ENCODE measurements at places on chromosomes 5 and 9.
A peak's percentile ranks its signal among the peaks of the same experiment; 100 is the strongest.

- DNase-seq = no peak
Measured at GRCh38 chr5:54442271-54442670, 13.2 kb upstream of the HSPB3 start.

DNA sequence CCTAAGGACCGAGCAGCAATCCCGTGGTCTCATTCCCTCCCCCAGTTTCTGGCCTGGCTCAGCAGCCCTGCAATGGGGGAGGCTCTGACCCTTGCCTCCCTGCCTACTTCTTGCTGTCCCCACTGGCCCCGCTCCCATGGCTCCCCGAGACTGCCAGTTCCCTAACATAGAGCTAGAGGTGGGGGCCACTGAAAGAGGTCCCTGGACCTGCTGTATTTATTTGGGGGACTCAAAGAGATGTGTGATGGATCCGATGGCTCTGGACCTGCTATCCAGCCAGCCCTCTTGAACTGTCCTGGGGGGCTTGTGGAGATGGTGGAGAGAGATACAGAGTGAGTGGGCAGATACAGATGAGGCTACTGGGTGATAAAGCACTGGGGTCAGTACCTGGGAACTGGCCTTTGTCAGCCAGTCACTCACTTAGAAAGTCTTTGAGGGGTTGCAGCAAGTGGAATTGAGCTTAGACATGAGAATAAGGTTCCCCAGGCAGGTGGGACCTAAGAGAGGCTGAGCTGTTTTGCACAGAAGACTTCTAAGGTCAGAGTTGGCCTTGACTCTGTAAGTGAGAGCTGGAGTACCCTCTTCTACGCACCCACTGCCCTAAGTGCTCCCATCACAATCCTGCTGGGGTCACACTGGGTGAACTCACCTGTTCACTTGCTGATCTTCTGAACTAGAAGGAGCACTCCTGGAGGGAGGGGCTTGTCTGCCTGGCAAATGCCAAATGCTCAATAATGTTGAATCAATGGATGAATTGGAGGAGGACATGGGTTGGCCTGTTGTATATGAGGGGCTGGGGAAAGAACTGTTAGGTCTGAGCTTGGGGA lies 42.9 kb downstream of the CXXC5 start:
- DNase-seq = no peak

GRCh38 chr9:83665580-83666200 lies 42.1 kb downstream of the UBQLN1 start:
- DNase-seq = no peak

DNA sequence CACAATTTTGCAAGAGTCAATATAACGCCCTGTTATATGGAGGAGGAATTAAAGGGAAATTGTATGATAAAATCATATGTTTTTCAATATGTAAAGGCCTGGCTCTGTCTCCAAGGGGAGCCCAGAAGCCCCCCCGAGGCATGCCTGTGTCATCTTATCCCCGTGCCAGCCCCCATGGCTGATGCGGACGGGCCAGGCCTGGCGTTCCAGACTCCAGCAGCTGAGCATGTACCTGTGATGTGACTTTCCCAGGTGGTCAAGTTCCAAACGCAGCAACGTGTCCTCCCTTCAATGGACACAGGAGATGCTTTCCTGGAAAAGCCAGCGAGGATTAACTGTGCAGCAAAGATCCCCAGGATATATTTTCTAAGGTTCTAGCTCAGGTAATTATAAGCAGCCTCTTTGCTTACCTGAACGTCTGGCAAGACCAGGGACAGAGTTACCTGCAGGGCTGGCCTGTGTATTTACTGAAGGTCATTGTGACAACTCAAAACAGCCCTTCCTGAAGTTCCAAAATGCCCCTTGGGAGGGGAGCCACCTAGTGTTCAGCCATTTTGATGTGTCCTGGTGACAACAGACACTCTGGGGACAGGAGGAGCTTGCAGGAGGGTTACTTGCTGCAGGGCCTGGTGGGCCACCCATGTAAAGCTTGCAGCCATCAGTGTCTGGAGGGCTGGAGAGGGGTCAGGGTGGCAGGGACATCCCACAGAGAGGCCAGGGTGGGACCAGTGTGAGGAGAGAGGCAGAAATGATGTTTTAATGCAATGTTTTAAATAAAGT lies 53.3 kb upstream of the RNU6ATAC start:
- DNase-seq = no peak

GRCh38 chr9:110691002-110691549 lies 22.5 kb downstream of the MUSK start:
- DNase-seq = no peak

DNA sequence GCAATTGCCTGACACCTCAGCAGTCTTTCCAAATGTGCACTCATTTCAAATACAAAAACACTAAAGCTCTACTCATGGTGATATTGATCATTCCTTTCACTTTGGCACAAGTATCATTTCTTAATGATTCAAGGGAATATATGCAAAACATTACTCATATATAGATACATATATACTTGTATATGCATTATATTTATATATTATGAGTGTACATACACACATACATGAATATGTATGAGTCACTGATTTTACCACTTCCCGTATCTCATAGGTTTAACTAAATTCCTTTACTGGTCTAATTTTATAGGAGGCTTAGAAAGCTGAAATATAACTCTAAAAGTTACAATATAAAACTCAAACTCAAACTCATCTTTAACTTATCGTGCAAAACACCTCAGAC lies 156.5 kb downstream of the CDH9 start:
- no peak for DNase-seq

- DNase-seq = no peak
Measured at GRCh38 chr5:1840741-1841521, 39.7 kb downstream of the NDUFS6 start.

- DNase-seq = no peak
Measured at GRCh38 chr5:140602147-140602546, 30.8 kb downstream of the CD14 start.

DNA sequence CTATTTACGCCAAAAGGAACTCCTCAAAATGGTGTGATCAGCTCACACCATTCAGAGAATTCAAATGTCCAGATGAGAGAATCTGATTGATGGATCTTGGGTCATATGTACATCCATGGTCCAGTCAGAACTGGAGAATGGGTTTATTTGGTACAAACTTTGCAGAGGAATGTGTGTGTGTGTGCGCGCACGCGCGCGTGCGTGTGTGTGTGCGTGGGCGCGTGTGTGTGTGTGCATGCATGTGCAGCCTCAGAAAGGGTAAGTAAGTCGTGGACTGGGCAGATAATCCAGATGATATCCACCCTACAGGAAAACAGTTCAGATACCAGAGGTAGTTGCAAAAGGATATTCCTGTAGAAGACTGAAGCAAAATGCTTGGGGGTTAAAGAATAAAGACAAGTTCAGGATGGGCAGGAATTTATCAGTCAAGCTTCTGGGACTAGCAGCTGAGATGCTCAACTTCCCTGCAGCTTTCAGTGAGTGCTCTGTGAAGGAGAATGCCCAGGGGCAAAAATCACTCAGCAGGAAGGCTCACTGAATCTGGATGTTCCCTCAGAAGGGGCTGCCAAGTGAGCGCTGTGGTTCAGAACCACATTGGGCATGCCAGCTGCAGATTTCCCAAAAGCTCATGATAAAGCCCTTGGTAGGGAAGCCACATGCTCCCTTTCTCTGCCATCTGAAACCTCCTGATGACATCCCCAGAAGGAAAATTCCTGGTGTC lies 440.5 kb upstream of the SGCD start:
- DNase-seq = no peak

DNA sequence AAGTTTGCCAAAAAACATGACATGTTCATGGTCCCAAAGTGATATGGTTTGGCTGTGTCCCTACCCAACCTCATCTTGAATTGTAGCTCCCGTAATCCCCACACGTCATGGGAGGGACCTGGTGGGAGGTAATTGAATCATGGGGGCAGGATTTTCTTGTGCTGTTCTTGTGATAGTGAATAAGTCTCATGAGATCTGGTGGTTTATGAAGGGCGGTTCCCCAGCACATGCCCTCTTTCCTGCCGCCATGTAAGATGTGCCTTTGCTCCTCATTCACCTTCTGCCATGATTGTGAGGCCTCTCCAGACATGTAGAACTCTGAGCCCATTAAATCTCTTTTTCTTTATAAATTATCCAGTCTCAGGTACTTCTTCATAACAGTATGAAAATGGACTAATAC lies 322.1 kb downstream of the MED10 start:
- no peak for DNase-seq

DNA sequence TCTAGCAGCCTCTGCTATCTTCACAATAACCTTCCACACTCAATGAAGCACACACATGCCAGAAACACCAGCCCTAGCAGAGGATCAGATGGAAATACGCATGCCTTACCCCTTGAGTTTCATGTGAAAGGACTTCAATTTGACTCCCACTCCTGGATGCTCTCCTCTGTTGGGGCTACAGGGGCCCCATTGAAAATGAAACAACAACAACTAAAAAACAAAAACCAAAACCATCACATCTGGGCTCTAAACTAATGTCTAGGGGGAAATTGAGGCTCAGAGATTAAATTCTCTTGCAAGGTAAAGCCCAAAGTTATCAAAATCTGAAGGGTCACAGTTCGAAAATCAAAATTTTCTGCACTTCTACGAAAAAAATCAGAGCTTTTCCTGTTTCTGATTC lies 7.9 kb upstream of the RFESD start:
- DNase-seq = no peak

- DNase-seq = no peak
Measured at GRCh38 chr9:82369251-82369945, 380.8 kb downstream of the SPATA31D1 start.

DNA sequence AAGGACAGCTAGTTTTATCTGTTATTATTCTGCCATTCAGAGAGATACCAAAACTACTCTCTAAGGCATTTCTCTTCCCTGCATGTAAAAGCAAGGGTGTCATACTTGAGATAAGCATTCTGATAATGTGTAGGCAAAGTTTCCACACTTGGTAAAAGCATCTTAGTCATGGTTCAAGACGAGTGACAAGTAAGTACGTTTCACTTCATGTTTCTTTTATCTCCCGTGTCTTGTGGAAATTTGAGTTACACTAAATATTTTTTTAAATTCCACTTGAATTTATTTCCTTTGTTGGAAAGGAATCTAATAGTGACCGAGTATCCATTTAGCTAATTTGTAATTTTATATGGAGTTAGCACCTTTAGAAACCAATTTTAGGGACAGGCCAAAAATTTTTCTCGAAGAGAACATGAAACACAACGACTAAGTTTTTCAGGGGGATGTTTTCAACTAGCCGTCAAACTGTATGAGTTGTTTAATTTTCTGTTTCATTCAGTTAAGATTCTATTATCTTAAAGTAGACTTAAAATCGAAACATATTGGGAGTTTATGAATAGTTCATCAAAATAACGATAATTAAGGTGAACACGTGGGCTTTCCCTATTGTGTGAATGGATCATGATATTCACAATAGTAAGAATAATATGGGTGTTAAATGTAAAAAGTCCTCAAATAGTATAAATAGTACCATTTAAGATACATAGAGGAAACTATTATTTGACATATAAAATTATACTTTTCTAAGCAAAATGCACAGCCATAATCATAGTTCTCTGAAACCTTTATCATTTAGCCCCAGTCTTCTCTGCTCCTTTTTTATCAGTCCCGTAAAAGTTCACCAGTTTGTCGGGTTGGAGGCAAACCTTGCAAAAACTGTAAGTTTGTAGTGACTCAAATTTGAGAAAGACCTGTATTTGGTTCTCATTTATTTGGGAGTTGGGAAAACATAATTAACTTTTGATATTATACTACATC lies 1.6 kb downstream of the RFESD start:
- no peak for DNase-seq

GRCh38 chr9:134593286-134594077 lies 48.1 kb upstream of the COL5A1 start:
- DNase-seq = no peak

- no peak for DNase-seq
Measured at GRCh38 chr5:125054146-125054545, 307.7 kb upstream of the ZNF608 start.

DNA sequence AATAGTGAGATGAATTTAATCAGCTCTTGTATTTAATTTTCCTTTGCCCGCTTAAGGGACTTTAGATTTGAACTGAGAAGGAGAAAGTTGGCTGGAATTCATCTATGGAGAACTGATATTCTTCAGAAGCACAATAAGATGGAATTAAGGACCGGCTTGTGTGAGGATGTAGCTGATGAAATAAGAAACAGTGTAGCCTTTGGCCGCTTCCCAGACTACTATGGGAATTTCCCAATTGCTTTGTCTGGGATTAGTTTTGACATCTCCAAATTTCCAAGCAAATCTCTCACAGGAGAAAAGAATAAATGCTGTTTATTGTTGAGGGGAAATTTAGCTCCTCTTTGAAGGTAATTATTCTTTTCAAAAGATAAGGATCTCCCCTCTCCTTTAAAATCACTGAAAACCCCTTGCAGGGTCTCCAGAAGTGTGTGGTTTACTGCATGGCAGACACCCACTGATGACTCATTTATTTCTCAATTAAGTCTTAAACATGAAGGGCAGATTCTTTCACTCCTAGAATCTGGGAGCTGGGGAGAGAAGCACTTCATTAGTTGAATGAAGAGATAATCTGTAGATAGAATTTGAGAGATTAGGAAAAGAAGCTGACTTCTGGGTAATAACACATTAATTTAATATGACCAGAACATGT lies 606.5 kb upstream of the ADAMTS16 start:
- no peak for DNase-seq

- no peak for DNase-seq
Measured at GRCh38 chr5:170571875-170572852, 68.3 kb downstream of the KCNIP1 start.

DNA sequence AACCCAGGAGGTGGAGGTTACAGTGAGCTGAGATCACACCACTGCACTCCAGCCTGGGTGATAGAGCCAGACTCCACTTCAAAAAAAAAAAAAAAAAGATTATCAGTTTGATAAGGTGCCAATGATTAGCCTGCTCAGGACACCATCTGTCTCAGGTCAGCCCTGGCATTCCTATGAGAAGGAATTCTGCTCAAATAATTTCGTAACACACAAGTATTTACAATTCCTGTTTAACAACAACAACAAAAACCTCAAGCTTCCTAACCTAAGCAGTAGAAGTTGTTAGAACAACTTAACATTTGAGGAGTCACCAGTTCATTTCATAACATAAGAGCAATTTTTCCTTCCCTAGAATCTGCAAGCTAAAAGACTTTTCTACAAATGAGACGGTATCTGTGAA lies 85.0 kb downstream of the LHFPL2 start:
- DNase-seq = no peak

- peak; percentile 14 for DNase-seq
Measured at GRCh38 chr5:178674334-178674733, 47.5 kb upstream of the CLK4 start.

DNA sequence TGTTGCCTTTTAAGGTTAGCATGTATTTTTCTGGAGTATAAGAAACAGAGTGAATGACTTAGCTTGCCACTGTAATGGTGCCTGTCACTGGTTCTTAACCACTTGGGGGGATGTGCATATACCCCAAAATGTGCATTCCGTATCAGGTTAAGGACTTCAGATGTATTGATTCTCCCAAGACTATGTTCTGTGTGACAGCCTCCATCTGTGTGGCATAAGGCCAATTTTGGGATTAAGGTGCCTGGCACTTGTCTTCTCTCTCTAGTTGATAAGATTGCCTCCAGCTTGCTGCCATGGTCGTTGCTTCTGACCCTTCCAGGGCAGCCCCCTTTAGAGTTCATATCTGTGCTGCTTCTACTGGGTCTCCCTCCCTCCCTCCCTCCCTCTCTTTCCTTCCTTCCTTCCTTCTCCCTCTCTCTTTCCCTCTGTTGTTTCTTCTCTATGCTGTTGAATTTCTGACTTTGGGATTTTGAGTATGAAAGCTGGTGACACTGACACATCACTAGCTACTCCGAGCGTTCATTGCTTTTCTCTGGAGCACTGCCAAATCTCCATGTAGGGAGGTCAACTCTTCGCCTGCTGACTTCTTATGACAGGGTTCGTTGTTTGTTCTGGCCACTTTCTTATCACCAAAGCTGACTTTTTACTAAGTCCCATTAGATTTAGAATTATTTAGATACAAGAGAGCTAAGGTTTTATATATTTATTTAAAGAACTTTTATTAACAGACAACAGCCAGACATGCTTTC lies 31.0 kb downstream of the TNFAIP8 start:
- DNase-seq = no peak
